Activated naive CD4-positive, alpha-beta T cell treated with anti-CD3 and anti-CD28 coated beads, Interleukin-2, amount 50 U/mL, for 16 hours (primary cell): ENCODE measurements at places on chromosomes 1 and 21.

DNA sequence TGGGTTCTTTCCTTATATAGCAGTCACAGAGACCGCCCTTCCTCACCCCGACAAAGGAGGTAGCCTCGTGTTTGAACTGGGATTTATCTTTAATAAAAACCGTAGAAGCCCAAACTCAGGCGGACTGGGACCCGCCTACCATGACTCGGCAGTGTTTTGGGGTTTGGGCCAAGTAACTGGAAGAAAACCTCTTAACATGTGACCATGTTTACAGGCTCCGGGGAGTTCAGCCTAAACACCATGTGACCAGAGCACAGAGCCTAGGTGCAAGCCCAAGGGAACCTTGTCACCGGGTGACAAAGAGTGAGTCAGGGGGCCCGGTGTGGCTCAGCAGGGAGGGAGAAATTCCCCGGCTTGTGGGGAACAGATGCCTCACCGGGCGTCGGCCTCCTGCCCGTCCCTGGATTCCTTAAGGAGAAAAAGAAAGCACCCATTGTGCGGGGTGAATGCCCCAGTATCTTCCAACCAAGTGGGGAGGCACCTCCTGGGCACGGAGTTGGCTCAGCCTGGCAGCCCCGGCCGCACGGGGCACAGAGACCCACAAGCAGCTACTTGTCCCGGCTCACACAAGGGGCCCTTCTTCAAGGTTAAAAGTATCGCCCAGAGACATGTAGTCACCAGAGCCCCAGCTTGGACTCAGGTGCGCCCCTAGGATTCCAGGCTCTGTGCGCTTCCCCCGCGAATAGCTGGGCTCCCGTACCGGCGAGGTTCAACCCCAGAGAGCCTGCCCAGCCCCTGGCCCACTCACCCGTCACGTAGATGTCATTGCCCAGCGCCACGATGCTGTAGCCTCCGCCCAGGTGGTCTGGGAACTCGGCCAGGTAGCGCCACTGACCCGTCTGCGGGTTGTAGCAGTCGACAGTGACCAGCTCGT, 1.4 kb downstream of the KLHL21 start:
- DNase-seq: peak; percentile 86

DNA sequence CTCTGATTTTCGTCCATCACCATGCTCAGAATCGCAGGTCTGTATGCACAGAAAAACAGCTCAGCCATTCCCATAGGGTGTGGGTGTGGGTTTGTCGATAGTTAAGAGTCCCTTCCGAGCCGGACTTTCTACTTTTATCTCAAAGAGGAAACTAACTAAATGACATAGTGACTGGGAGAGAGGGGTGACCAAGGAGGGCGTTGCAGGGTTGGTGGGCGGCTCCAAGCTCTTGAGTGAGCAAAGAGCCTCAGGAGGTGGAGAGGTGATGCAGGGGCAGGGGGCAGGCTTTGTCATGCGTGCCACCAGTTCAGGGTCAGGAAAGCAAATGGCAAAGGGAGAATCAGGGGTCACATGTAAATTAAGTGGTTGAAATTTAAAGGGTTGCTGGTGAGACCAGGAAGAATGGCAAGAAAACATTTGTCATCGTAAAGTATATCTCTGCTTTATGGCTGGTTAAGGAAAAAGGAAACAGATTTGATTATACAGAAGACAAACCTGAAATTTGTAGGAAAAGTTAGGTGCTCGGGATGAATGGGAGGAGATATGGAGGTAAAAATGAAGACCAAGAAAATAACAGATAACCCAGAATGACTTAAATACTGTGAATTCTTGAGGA, 249.0 kb downstream of the SETD4 start:
- DNase-seq: no peak

- DNase-seq: no peak
These were observed 229.9 kb downstream of the TTLL7 start for GRCh38 chr1:83769072-83769471.

DNA sequence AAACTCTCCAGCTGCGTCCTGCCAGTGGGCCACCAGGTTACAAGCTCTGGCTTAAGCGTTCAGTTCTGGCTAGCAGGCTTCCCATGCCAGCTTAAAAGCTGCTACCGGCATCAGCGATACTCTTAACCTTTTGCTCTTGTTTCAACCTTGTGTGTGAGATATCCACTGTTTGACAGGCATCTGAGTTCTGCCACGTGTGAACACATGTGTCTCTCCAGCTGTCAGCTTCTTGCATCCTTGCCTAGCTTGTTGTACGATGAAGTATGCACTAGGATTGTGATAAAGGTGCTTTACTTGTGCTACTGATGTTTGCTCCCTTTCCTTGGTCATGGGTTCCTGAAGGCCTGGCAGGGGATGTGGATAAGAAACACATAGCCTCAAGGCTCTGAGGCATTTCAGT, 201.6 kb downstream of the PRDM2 start:
- no peak for DNase-seq

DNA sequence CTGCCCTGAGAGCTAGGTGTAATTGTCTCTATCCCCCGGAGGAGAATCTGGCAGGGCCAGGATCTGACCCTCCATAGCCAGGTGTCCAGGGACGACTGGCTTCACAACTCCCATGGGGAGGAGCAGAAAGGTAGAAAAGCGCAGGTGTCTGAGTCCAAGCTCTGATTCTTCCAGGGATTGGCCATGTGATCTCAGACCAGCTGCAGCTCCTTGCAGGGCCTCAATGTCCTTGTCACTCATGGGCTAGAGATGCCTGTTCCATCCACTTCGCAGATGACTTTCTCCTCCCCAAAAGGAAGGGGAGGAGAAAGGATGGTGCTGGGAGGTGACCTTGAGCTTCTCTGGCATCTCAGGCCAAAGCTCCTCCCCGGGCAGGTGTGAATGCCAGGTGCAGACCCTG, 22.7 kb downstream of the HSPG2 start:
- DNase-seq: no peak

DNA sequence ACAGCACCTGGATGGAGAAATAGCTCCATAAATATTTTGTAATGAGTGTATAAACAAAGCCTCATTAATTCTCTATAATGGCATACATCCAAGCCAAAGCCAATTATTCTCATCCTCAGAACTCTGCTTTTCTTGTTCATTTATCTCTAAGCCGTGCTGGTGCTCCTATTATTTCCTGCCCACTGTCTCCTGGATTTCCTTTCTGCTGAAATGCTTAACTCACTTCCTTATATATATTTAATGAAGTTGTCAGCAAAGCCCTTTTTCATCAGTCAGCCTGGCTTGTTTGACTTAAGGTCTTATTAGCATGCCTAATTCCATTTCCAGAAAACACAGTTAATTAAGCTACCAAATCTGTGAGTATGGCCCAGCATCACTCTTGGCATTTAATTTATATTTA, 93.4 kb downstream of the SLC25A24 start:
- DNase-seq: no peak

- no peak for DNase-seq
These were observed 975 bp upstream of the MNDA start for GRCh38 chr1:158830074-158830677.

DNA sequence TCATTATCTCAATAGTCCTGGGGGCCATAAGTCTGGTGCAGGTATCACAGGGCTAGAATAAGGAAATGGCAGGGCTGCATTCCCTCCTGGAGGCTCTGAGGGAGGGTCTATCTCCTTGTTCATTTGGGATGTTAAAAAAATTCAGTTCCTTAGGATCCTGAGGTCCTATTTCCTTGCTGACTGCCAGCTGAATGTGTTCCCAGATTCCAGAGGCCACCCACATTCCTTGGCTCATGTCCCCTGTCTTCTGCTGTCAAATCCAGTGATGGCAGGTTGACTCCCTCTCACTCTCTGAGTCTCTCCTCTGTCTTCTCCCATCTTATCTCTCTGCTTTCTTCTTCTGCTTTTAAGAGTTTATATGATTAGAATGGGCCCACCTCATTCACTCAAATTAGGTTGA, 400.6 kb downstream of the PTPRU start:
- DNase-seq: no peak

DNA sequence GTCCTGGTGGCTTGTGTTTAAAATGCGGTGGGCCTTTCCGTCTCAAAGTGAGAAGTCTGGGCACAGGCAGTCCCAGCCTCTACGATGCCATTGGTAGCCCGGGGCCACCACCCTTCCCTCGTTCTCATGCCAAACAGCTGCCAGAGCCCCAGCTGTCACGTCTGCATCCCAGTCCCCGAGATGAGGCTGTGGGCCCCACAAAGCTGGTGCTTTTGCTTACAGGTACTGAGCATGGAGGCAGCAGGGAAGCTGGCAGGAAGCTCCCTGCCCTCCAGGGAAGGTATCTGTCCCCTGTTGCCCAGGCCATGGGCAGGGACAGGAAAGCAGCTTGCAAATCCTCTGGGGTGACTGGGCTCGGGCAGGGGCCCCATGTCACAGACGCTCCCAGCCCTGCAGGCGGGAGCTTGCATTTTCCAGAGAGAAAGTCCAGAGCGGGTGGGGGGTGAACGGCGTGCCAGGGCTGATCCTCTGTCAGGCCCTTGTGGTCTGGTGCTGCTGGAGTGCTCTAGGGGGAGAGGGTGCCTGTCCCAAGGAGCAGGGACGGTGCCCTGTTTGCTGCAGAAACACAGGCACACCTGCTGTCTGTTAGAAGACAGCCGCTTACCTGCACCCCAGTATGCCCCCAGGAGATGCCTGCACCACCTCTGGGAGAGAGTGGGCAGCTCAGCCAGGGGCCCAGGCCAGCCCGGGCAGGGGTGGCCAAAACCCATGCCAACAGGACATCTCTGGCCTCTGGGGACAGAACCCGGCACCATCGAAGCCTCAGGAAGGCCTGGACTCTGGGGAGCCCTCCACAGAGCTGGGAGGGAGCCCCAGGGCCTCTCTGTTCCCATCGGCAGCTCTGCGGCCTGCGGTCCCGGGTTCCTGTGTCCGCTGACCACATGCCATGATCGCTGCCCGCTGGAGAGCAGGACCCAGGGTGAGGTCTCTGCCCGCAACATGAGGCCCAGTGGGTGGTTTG, 45.9 kb downstream of the SLX9 start:
- DNase-seq: peak; percentile 10

- no peak for DNase-seq
These were observed 582.1 kb downstream of the AMY1C start for GRCh38 chr1:104331763-104332162.

GRCh38 chr1:211825980-211826379, 4.6 kb downstream of the LPGAT1 start:
- DNase-seq: no peak

GRCh38 chr1:247304031-247304430, 27.6 kb downstream of the ZNF496 start:
- no peak for DNase-seq

- no peak for DNase-seq
These were observed 8.4 kb downstream of the MYBPH start for GRCh38 chr1:203167026-203167912.

DNA sequence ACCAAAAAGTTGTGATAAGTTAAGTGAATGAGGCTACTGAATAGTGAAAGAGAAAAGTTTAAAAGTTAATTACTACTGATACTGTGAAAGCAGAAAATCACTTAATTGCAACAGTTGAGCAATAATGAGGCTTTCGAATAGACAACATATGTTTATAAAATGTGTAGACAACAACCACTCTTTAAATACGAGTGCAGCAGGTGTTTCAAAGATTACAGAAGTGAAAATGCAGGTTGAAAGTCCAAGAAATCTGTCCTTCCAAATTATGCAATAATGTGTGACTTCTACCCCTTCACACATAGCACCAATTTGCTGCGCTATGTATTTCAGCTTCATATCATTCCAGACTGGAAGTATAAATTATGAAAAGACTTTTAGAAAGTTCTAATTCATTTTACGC, 213.0 kb downstream of the COL24A1 start:
- no peak for DNase-seq

- DNase-seq: no peak
These were observed 4.3 kb downstream of the LHX9 start for GRCh38 chr1:197921235-197922069.

- no peak for DNase-seq
These were observed 18.0 kb downstream of the PGM1 start for GRCh38 chr1:63611231-63611630.

DNA sequence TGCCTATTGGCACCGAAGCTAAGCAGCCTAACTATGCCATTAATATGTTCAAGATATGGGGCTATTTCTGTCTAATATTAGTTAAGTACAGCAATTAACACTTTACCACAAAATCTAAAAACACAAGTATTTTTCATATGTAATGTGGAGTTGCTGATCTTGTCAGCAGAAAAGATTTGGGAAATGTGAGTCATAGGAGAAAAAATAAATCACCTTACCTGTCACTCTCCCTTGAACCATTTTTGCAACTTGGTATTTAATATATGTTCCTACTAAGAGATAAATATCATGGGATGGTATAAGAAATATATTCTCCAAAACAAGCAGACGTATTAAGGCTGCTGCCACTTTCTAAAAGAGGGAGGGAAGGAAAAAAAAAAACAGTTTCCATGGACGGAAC, 17.0 kb downstream of the NUP210L start:
- no peak for DNase-seq

- no peak for DNase-seq
These were observed 27.4 kb downstream of the RSPH1 start for GRCh38 chr21:42468491-42469131.

DNA sequence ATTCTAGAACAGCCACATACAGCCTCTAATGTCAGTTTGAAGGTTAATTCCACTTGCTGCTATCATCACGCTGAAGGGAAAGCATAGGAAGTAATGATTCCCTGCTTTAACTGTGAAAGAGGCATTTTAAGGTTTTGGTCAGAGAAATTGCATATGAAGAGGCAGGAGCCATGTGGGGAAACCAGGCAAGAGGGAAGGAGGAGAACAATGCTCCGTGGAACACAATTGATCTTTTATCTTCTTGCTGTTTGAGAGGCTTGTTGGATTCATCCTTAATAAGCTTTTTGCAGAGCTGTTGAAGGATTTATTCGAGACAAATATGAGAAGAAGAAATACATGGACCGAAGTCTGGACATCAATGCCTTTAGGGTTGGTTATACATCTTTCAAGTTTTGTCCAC, 35.9 kb downstream of the SMAP2 start:
- no peak for DNase-seq

DNA sequence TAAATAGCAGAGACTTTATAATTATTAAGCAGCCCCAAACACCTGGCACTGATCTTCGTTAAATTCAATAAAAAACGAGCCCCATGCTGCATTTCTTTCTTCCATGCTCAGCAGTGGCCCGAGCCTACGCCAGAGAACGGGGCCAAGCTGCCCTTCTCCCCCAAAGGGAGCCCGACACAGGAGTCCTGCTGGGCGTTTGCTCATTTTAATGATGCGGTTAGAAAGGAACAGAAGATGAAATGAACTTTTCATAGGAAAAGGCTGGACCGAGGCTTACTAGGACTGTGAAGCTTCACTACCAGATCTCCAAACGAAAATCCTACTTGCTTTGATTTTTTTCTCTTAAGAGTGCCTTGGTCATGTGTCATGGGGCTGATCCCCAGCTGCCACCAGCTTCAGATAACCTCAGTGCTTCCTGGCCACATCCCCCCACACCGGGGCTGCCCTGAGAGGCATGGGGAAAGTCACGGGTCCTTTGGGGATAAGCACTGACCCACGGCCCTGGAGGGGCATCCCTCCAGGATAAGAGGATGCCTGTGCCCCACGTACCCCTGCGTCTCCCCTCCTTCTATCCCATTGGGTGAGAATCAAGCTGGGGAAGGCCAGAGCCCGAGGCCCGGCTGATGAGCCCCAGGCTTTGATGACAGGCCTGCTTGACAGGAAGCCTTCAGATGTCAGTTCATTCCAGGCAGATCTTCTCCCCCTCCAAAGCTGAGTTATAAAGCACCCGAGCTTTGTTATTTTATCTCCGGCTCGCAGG, 34.2 kb downstream of the PGBD5 start:
- no peak for DNase-seq
